ENCODE measurements at places on chromosomes 5 and 9.
A peak's percentile ranks its signal among the peaks of the same experiment; 100 is the strongest.

GRCh38 chr9:18371621-18372020, 102.3 kb upstream of the ADAMTSL1 start:
- DNase-seq = no peak

- DNase-seq = no peak
These were observed 7.7 kb upstream of the PHYKPL start for GRCh38 chr5:178240341-178240741.

DNA sequence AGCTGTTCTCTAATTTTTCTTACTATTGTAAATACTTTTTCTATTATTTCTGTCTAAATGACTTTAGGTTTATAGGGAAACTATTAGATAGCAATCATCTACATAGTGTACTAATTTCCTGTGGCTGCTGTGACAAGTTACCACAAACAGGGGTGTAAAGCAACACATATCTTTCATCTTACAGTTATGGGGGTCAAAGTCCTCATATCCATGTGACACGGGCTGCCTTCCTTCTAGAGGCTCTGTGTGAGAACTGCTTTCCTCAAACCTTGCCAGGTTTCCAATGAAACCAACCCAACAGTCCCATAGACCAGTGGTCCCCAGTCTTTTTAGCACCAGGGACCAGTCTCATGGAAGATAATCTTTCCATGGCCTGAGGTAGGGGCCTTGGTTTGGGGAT, 189.1 kb downstream of the ROR2 start:
- DNase-seq = no peak

DNA sequence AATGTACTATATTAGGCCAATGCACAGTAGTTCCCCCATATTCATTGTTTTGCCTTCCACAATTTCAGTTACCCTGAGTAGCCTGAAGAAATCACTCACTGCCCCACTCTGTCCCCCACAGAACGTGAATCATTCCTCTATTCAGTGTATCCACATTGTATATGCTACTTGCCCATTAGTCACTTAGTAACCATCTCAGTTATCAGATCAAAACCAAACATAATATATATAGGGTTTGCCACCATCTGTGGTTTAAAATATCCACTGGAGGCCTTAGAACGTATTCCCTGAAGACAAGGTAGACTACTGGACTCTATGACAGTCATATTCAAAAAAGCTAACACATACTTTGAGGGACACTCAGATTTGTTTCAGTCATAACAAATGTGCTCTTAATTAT, 465.7 kb upstream of the RGMB start:
- no peak for DNase-seq

DNA sequence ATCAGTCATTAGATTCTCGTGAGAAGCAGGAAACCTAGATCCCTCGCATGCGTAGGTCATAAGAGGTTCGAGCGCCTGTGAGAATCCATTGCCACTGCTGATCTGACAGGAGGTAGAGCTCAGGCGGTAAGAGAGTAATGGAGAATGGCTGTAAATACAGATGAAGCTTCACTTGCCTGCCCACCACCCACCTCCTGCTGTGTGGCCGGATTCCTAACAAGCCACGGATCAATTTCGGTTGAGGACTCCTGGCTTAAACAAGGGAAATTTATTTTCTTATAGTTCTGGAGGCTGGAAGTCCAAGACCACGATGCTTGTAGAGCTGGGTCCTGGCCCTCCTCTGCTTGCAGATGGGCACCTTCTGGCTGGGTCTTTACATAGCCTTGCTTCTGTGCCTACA, 200.4 kb downstream of the PCSK5 start:
- DNase-seq = no peak

DNA sequence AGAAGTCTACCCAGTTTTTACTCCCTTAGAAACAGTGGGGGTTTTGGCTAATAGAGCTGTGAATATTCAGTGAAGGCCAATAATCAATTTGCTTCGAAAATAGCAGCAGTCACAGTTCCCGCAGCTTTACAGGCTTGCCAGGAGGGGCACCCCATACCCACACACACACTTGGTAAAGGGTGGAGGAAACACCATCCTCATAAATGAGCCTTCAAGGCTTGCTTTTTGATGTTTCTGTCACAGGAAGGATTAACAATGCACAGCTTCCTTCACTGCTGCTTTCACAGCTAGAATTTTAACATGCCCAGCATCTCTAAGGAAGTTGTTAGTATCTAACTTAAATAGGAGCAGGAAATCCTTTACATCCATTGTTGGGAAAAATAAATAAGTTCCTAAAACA, 1247.5 kb upstream of the C9orf72 start:
- no peak for DNase-seq

- no peak for DNase-seq
These were observed 42.5 kb upstream of the GADD45G start for GRCh38 chr9:89562186-89562814.

DNA sequence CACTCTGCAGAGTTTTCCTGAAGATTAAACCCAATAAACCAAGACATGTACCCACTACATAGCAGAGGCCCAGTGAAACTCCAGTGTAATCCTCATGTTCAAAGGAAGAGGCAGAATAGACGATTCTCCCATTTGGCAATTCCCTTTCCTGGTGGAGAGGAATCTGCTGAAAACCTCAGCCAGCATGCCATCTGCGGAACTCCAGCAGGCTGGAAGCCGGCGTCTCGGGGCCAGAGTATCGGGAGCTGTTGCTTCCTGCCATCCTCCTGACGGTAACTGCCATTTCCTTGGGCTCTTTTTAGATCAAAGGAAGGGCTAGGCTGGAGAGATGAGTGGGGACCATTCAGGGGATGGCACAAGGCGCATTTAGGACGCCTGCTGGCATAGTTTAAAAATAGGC, 20.5 kb downstream of the NEURL1B start:
- DNase-seq = no peak

DNA sequence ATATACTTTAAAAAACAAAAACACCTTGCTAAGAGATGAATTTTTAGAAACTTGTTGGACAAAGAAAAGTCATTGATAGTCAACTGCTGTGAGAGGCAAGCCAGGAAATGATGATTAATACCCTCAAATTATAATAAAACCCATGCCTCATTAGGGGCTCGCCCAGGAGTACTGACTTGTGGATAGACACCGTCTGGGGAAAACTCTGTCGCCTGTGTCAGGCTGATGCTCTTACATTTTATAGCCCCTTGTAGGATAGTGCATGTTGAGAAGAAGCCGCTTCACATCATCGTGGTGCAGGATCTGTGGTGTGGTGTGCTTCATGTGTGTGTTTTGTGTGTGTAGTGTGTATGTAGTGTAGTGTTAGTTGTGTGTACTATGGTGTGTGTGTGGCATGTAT, 39.1 kb downstream of the SYK start:
- DNase-seq = no peak

DNA sequence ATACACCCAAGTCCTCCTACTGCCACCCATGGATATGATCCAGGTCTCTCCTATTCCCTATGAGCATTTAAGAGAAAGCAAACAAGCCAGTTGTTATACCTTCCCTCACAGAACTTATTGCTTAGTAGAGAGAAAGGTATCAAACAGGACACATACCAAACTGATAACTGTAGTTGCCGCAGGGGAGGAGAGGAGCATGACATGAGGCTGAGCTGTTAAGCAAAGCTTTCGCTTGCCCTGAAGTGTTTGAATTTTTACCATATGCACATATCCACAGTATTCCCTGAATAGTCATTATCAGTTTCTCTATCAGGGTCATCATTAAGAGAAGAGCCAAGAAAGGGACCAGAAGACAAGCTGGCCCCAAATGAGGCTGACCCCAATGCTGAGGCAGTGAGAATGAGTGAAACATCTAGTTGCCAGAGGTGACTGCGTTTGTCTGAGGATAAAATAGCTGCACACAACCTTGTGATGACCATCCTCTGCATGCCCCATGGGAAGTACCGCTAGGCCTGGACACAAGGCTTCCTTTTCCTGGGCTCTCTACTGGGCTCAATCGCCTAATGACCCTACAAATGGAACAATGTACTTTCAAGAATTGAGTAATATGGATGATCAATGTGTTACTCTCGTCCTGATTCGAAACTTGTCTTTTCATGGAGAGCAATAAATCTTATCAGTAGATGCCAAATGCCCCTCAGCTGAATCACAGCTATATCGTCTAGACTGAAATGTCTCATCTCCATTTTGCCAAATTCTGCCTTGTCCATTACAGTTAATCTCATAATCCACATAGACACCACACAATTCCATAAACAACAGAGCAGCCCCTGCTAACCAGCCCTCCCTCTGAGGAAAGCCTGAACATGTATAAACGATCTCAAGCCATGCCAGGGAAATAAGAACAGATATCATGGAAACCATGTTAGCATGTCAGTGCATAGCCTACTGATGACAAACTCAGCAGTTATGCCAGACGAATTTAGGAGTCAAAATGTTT, 4.3 kb upstream of the IFNK start:
- no peak for DNase-seq

DNA sequence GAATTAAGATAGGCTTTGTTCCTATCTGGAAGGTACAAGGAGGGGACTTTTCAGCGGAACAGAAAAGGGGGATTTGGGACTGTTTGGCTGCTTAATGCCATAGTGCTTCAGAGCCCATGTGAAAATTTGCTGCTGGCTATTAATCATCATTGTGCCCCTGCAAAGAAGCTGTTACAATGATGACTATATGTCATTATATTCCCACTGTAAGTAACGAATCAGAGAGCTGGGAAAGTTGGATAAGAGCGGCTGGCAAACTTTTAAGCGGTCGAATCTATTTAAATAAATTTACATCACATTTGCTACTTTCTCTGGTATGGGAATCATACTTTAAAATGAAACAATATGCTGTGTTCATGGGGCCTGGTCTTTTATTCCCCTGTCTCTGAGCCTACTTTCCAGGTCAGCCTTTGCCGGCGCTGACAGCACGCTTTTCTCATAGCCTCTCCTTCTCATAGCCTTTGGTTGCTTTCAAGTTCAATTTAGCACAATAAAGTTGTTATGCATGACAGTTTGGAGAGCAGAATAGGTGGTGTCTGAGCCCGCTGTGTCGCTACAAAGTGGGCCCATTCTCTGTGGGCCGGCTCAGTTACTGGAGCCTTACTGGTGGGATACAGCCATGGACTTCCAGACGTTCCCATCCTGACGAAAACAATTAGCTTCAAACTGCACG, 271.2 kb upstream of the TMEM161B start:
- no peak for DNase-seq

DNA sequence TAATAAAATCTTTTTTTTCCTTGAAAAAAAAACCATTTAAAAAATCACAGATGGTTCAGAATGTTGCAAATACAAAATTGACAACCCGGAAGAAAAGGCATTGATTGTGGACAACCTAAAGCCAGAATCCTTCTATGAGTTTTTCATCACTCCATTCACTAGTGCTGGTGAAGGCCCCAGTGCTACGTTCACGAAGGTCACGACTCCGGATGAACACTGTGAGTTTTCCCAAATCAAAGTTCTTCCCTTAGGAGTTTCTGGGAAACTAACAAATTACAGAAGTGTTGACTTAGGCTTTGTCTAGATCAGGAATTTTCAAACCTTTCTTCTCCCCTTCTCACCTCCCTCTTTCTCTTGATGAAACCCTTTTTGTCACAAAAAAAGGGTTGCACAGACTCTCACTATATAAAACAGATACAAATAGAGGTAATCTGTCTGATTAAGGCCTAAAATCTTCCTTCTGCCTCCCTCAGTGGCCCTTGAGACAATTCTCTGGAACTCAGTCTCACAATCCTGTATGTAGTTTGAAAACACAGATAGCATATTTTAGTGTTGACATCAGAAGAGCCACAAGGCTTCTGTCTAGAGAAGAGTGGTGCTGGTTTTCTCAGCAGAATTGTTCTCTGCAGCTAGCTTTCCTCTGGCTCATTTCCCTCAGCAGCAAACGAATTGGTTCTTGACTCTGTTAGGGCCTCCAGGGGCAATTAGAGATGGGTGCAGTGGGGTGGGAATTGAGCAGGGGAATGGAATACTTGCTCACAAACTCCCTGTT, 79.5 kb downstream of the OSMR start:
- no peak for DNase-seq

- no peak for DNase-seq
These were observed 43.4 kb upstream of the IL17B start for GRCh38 chr5:149422366-149423048.

DNA sequence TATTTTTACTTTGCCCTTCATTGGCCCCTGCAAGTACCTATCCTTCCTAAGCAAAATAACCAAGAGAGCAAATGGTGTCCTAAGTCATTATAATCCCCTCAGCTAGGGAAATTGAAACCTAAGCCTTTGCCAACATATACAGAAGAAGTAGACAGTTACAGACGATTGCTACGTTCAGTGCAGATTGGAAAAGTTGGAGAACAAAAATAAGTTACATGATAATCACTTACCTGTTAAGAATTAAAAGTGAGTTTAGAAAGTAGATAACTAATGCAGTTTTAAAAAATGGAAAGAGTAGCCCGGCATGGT, 244.8 kb downstream of the MPDZ start:
- no peak for DNase-seq

- DNase-seq = peak; percentile 69
These were observed 722 bp downstream of the SLC22A4 start for GRCh38 chr5:132294728-132295504.

DNA sequence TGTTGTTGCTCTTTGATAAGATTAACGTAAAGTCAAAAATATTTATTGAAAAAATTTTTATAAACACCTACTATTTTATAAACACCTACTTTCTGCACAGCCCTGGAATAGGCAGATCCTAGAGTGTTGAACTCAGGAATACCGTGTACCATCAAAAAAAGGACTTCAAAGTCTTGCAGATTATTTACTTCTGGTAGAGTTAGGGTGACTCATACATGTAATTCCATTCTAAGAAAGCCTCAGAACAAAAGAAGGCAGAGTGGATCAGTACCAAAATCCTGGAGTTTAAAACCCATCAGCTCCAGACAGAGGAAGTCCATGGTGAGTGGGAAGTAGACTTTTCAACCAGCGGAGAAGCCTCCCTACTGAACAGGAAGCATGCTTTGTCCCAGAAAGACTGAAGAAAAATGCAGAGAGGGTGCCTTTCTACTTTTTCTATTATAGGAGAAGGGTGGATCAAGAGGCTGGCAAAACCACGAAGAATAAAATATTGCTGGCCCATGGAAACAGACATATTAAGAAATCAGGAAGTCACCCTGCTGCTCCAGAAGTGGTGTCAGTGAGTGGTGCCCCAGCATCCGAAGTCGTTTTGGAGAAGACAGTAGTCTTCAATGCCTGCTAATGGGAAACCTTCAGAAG, 45.1 kb upstream of the DAB2 start:
- DNase-seq = no peak
